ENCODE measurements at places on chromosomes 4 and X. TPM values are rescaled to one million over a fixed set of nuclear protein-coding genes. Genes with fewer than 3 reads are reported as not detected.

The SH3D19 gene
- total RNA-seq: 125 TPM

The ENOPH1 gene
- 29.7 TPM for total RNA-seq

The MND1 gene
- total RNA-seq: not detected

The JCHAIN gene
- 99.1 TPM for total RNA-seq

The TBC1D8B gene
- 8.4 TPM for total RNA-seq

The TMSB15A gene
- 1.9 TPM for total RNA-seq

The FAM13A gene
- 33.4 TPM for total RNA-seq

The WNK3 gene
- 1.8 TPM for total RNA-seq

Measured in upper lobe of right lung (tissue), 1 donor.